ENCODE measurements at places on chromosomes 6 and 20.
A peak's percentile ranks its signal among the peaks of the same experiment; 100 is the strongest.

DNA sequence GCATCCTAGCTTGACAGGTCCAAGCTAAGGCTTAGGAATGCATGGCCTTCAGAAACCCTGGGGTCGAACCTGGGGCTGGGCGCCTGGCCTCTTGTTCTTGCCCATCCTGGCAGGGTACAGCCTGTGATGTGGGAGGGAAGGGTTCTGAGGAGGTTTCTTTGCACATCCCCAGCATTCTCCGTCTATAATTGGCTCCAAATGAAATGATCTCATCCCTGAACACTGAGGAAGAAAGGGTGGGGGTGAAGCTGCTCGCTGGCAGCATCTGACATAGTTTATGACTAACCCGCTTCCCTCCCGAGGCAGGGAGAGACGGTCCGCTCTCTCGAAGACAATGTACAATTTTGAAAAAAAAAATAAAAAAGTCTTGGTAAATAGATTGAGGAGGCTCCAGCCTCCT, 67.1 kb upstream of the ZNFX1 start:
- no peak for DNase-seq

- peak; percentile 52 for DNase-seq
Observed at GRCh38 chr6:53179961-53180651, 31.5 kb upstream of the GCM1 start.

DNA sequence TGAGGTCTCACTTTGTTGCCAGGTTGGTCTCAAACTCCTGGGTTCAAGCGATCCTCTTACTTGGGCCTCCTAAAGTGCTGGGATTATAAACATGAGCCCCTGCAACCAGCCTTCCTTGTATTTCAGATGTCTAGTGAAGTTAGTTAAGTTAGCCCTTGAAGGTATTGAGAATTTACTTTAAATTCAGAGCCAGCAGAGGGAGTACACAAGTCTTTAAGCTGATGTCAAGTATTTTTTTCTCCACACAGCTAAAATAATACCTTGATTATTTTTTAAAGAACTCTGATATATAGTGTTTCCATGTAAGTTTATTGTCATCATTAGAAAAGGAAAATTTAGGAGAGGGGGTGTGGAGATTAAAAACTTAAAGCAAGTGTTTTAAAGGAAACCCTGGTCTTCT, 9.8 kb downstream of the FOXO3 start:
- DNase-seq = no peak

- no peak for DNase-seq
Observed at GRCh38 chr6:149139782-149140136, 177.8 kb upstream of the TAB2 start.

DNA sequence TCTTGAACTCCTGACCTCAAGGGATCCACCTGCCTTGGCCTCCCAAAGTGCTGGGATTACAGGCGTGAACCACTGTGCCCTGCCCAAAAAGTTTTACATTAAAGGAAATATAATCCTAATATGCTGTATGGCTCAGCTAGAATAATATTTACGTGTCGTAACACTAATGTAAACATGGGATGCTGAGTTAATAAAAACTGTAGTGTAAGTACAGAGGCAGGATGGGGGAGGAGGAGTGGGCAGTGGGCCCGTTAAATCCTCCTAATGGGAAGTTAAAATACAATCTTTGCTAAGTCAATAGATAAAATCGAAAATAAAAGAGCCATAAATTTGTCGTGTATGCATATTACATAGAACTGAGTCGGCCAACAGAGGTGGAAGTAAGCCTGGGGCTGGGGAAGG, 12.1 kb upstream of the IP6K3 start:
- DNase-seq = peak; percentile 97

GRCh38 chr20:57309544-57310115, 20.0 kb upstream of the SPO11 start:
- DNase-seq = no peak

DNA sequence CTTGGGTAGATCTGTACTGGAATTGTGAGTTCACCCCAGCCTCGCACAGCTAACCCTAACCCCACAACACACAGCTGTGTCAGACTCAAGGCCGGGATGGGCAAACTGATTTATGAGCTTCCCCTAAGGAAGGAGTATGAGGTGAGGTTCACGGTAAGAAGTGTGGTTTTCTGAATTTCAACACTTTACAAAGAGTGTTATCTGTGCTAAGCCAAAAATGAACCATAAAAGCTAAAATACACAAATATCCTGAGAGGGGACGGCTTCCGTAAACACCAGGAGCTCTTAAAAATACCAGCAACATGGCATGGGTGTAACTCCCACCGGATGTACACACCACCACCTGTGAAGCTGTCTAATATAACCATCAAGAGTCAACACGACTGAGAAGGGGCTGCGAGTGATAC, 101.2 kb downstream of the ATP9A start:
- DNase-seq = no peak

- DNase-seq = no peak
Observed at GRCh38 chr6:163083141-163083540, 331.4 kb upstream of the QKI start.

GRCh38 chr6:12481850-12482249, 191.7 kb downstream of the EDN1 start:
- DNase-seq = no peak

GRCh38 chr6:142927271-142927580, 17.8 kb downstream of the HIVEP2 start:
- DNase-seq = no peak

GRCh38 chr6:32085759-32086459, 23.2 kb downstream of the TNXB start:
- no peak for DNase-seq

DNA sequence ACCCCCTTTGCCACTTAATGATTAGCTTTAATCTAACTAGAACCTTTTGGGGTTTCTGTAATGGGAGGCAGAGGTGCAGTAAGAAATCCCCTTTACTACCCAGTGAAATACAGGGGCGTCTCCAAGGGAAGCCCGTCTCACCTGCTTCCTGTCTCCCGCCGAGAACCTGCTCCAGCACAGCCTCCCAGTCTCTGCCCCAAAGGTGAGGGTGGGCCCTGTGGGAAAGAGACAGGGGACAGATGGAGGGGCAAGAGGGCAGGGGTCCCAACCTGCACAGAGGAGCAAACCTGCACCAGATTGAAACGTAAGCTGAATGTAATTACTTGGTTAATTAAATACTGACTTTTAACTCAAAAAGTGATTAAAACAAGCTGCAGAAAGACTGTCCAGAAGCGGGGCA, 474.2 kb upstream of the SULF2 start:
- DNase-seq = no peak

- no peak for DNase-seq
Observed at GRCh38 chr6:123771126-123771525, 32.5 kb upstream of the NKAIN2 start.

DNA sequence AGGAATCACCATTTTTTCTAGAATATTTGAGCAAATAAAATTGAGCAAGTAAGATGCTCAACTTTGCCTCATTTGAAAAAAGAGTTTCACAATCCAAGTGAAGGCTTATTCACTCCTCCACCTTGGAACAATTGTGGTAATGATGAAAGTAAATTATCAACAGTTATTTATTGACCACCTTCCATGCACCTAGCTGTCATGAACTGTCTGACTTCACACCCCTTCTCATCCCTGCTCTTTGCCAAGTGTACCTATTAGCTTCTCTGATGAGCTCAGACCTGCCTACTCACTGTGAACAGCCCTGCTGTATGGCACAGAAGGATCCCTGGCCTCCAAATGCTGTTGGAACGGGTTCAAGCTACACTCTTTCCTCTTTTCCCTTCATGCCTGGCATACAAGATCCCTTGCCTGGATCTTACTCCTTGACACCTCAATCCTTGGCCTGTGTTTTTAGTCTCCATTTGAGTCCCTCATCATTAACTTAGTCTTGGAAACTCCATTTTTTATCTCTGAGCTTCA, 99.0 kb upstream of the PREP start:
- no peak for DNase-seq

DNA sequence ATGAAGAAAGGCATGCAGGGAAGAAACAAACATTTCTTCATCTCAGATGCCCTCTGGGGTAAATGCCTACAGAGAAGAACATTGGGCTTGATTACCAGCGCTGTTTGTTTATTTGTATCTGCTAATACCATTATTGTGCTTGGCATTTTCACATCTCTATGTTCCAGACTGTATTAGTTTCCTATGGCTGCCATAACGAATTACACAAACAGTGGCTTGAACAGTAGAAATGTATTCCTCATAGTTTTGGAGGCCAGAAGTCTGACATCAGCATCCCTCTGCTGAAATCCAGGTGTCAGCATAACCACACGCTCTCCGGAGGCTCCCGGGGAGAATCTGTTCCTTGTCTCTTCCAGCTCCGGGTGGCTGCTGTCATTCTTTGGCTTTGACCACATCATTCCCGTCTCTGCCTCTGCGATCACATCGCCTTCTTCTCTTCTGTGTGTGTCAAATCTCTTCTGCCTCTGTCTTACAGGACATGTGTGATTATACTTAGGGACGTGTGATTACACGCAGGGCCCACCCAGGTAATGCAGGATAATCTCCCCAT, 241.6 kb upstream of the SUPT3H start:
- no peak for DNase-seq

GRCh38 chr6:79081663-79082062, 3.6 kb upstream of the PHIP start:
- no peak for DNase-seq

DNA sequence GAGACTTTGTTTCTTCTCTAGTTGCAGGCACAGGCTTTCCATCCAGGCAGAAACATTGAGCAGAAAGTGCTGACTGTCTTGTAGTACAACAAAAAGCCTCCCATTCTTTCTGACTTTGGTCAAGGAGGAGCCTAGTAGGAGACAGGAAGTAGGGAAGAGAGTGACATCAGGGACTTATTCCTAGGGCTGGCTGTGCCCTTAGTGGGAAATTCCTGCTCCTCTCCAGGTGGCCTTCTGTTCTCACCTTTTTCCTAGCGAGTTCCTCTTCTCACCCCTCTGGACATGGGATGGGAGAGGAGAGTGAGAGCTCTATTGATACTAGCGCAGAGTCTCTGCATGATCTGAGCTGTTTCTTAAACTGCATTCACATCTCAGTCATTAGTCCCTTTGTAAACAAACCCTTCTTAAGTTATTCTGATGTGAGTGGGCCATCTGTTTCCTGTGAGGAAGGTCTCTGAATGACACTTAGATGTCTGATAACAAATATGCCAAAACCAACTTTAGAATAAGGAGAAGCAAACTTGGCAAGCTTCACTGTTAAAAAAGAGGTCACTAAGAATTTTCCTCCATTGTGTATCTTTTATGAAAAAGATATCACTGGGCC, 455.0 kb downstream of the GJA1 start:
- no peak for DNase-seq

DNA sequence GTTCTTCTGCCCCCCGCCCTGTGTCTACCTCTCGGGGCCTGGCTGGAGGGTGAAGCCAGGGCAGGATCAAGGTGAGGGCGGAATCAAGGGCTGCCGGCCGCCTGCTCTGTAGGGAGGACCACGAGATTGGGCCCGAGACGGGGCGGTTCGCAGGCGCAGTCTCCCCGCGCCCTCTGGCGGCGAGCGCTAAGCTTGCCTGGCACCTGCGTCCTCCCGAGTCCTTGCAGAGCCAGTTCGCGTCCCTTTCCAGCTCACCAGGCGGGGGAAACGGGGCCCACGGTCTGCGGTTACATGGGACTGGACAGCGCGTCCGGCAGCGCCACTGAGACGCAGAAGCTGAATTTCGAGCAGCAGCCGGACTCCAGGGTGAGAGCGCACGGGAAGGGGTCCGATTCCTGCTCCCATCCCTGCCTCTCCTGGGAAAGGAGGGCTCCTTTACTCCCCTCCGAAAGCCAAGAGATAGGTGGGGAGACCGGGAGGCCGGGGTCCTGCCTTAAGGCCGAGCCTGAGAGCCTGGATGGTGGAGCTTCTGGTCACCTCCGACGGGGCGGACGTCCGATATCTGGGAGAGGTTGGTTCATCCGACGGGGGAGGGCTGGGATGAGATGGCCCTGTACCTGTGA, 3.6 kb upstream of the MATN4 start:
- DNase-seq = no peak

DNA sequence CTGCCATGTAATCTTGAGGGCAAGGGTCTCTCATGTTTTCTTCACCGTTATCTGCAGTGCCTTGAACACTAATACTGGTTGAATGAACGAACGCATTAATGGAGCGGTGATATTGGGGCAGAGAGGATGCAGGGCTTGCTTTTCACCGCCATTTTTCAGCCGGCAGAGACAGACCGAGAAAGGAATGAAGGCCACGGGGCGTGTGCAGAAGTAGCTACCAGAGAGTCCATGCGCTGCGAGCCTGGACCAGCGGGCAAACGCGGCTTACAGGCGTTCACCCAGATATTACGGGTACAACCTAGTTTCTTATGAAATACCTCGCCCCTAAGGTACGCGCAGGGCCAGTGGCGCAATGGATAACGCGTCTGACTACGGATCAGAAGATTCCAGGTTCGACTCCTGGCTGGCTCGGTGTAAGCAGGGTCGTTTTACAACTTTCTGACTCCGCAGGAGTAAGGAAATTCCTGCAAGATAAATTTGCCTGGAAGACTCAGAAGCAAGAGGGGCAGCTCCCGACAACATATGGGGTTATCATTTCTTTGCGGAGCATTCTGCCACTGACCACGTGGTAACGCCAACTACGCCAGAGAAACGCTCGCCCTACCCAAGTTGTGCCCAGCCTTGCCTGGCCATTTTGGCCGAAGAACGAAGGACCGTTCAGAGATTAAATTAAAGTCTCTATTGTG, 863 bp upstream of the HMGN4 start:
- peak; percentile 87 for DNase-seq

GRCh38 chr6:150037526-150038201, 12.3 kb upstream of the RAET1L start:
- no peak for DNase-seq

DNA sequence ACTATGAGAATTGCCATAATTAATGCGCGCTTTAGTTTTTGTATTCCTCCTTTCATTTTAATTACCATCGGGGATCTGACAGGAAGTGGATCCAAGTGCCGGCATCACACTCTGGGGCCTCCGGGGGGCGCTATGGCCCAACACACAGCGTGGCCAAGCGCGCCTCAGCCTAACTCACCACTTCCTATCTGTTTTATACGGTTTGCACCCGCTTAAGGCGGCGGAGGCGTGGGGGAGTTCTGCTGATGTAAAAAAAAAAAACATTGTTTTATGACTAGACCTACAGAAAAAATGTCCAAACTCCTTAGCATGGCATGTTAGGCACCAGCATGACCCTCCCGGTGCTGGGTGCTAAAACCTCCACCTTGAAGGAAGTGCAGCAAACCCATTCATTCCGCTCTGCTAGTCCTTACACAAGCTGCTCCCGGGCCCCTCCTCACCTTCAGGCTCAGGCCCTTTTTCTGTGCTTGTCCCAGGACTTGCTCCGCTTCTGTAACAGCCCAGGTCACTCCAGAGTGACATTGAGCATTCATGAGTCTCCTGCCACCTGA, 4.5 kb upstream of the EBF4 start:
- DNase-seq = no peak

GRCh38 chr20:57970856-57971255, 257.6 kb downstream of the ANKRD60 start:
- no peak for DNase-seq

DNA sequence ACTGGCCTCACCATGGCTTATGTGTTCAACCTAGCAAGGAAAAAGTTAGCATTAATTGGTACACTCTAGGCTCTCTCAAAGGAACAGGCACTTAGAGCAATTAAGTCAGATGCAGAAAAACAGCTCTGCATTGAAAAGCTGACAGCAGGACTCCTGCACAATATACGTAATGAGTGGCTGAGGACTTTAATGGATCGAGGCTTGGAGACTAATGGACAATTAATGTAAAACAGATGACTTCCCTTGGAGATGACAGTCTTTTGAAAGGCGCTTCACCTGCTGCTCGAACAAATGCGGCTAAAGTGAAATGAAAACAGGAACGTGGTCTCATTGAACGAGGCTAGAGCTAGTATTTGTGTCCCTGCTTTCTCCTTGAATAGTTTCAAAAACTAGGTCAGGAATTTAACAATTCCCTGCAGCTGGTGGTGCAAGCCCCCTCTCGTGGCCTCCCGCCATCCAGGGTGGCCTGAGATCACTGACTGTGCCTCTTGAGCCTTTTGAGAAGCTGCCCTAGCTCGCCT, 137.1 kb downstream of the ELOVL4 start:
- DNase-seq = no peak
